ENCODE measurements at places on chromosomes 5 and 9.

GRCh38 chr5:160171666-160172065 is 52.4 kb upstream of the PWWP2A start:
- no peak for DNase-seq

DNA sequence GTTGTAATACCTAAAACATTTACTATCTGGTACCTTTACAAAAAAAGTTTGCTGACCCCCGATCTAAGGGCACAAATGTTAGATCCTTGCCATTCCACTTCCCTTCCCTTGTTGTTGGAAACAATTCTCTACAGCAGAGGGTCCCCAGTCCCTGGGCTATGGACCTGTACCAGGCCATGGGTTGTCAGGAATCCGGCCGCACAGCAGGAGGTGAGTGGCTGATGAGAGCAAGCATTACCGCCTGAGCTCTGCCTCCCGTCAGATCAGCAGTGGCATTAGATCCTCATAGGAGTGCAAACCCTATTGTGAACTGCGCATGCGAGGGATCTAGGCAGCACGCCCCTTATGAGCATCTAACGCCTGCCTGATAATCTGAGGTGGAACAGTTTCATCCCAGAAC is 248.5 kb downstream of the AP3B1 start:
- DNase-seq = no peak

- DNase-seq = no peak
Observed at GRCh38 chr5:126965487-126965886, 64.9 kb downstream of the MARCHF3 start.

- DNase-seq = no peak
Observed at GRCh38 chr9:115127191-115127817, 9.3 kb upstream of the TNC start.

GRCh38 chr9:108258640-108259039 is 597.1 kb downstream of the ACTL7B start:
- DNase-seq = no peak

- no peak for DNase-seq
Observed at GRCh38 chr9:125621170-125621569, 85.8 kb downstream of the MAPKAP1 start.

GRCh38 chr5:181039471-181039870 is 595 bp upstream of the BTNL9 start:
- DNase-seq = no peak

- no peak for DNase-seq
Observed at GRCh38 chr5:446066-446882, 3.3 kb downstream of the EXOC3 start.

- peak; percentile 57 for DNase-seq
Observed at GRCh38 chr9:128552153-128552743, at the start of gene SPTAN1. SPTAN1 (plus strand) TSS chr9:128552587; CDS start chr9:128566741, 14,154 bp downstream.

DNA sequence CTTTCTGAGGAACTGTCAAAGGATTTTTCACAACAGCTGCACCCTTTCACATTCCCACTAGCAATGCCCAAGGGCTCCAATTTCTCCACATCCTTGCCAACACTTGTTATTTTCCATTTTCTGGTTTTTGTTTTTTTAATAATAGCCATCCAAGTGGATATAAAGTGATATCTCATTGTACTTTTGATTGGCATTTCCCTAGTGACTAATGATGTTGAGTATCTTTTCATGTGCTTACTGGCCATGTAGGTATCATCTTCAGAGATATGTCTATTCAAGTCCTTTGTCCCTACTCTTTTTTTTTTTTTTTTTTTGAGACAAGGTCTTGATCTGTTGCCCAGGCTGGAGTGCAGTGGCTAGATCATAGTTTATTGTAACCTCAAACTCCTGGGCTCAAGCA is 115.8 kb upstream of the HAND1 start:
- no peak for DNase-seq

GRCh38 chr5:151496041-151496484 is 48.7 kb downstream of the SLC36A1 start:
- DNase-seq = no peak

GRCh38 chr5:141876628-141877355 is 1.4 kb downstream of the PCDH1 start:
- DNase-seq = no peak

DNA sequence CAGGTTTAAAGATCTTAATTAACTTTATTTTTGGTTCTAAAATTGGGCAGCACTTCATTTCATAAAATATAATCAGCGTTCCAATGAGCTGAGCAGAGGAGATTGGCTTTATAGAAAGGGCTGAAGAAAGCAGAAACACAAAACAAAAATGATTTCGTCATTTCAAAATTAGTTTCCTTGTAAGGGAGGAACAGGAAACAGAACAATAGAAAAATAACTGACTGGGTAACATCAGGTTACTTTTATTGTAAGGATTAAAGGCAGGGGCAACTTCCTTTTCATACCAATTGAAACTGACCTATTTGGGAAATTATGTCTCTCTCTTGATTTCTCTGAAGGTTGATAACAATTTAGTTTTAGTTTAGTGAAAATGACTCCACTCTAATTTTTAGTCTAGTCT is 157.1 kb downstream of the ATP10B start:
- no peak for DNase-seq

DNA sequence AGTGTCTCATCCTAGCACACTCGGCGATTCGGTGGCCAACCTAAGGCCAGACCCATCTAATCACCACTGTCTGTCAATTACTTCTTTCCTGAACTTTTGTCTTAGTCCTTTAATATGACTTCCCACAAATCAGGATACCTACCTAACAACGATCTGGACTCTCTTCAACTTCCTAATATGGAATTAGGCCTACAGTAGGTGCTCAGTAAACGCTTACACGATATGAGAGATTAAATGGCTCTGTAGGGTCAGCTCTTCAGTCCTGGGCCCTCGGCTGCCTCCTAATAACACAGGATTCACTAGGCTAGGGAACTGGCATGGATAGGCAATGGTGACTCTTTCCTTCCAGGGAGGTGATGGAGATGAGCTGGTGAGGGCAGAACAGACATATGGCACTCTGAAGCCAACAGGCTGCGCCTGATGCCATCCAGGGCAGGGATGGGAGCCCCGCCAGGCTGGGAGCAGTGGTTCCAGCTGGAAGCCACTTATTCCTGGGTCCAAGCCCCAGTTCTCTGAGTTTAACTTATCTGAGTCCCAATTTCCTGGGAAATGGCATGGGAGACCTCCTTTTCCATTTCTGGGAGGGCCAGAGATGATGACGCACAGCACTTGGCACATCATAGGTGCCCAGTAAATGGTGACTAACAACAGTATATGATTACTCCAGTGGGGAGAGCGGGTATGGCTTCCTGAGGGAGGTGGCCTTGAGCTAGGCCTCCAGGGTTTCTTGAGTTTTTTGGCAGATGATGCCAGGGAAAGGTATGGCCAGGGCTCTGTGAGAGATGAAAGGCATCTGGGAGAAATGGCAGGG is 7.3 kb downstream of the PDGFRB start:
- DNase-seq = peak; percentile 52

- DNase-seq = no peak
Observed at GRCh38 chr5:125409861-125410536, 663.6 kb upstream of the ZNF608 start.

- DNase-seq = no peak
Observed at GRCh38 chr9:27645161-27645840, 72.0 kb upstream of the C9orf72 start.

GRCh38 chr5:2415678-2416077 is 335.8 kb downstream of the IRX2 start:
- DNase-seq = no peak

- no peak for DNase-seq
Observed at GRCh38 chr9:95104980-95105379, 212.5 kb downstream of the FANCC start.

- DNase-seq = no peak
Observed at GRCh38 chr9:97660340-97660739, 26.7 kb downstream of the NCBP1 start.

GRCh38 chr5:78907255-78907891 is 77.7 kb downstream of the ARSB start:
- DNase-seq = no peak

DNA sequence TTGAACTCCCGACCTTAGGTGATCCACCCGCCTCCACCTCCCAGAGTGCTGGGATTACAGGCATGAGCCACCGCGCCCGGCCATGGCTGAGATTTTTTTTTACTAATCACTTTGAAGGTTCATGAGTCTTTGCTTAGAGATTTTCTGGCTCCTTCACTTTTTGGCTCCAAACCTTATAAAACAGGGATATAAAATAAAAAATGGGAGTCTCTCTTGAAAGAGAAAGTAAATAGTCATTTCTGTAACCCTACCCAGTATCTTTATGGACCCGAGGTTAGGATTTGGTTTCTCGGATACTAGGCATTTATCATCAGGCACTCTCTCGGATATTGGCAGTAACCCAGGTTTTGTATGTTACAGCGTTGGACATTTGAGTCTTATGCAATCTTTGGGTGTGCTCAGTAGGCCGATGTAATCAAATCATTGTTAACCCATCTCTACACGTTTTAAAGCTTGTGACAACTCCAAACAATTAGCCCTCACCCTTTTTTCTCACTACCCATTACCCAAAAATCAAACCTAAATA is 25.3 kb downstream of the STXBP1 start:
- DNase-seq = no peak

DNA sequence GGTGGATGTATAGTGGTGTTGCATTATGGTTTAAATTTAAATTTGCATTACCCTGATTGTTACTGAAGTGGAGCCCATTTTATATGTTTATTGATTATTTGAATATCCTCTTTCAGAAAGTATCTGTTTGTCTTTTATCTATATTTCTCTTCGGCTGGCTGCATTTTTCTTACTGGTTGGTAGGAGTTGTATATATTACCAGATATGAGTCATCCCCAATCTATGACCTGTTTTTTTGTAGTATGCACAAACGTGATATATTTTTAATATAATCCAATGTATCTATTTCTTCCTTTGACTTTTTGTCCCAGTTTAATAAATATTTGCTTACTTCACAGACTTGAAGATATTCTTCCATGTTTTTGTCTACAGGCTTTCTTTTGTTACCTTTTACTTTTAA is 29.3 kb upstream of the CAMK4 start:
- DNase-seq = no peak

DNA sequence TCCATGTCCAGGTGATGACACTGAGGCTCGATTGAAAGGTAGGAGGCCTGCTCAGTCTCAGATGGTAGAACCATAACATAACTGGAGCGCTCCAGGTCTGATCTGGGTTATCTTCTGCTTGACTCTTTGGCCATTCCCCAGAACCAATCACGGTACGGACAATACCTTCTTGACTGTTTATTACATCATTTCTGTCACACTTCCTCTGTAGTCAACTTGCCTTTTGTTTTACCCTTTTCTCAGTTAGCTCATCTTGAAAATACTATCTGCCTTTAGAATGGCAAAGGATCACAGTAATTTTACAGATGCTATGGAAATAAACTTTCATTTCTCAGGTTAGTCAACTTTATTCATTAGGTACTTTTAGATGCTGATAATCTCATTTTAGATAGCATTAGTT is 22.4 kb downstream of the GLRA1 start:
- DNase-seq = no peak

DNA sequence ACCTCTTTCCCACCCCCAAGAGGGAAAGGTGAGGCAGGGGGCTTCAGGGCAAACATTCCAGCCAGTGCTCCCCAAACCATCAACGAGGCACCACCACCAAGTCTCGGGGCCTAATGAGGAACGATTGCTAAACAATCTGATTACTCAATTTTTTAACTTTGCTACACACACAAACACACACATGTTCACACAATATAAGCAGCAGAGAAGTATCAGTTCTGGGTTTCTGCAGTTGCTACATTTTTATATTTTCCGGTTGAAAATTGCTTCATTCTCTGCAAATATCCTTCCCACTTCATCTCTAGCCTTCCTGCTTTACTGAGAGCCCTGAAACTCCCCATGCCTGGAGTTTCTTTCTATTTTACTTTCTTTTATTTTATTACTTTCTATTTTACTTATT is 60.2 kb downstream of the FEM1C start:
- DNase-seq = no peak

DNA sequence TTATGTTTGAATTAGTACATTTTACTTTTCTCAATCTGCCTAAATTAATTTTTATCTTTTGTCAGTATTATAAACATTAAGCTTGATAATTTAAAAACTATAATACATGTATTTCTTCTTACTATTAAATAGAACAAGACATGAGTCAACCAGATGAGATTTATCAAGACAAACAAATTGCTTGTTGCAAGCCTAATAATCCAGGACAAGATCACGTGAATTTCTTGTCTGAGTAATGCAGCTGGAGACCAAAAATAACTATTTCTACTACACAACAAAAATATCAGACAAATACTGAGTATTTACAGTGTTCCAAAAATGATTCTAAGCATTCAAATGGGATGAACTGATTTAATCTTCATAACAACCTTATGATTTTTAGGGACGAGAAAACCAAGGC is 339.1 kb upstream of the PRR16 start:
- DNase-seq = no peak

GRCh38 chr9:78666818-78667414 is 370.0 kb downstream of the PSAT1 start:
- DNase-seq = no peak

- peak; percentile 42 for DNase-seq
Observed at GRCh38 chr5:62152394-62153087, 153.5 kb upstream of the KIF2A start.

- DNase-seq = no peak
Observed at GRCh38 chr5:97096846-97097245, 45.6 kb downstream of the LIX1 start.

GRCh38 chr5:2298781-2299180 is 416.1 kb upstream of the IRX4 start:
- no peak for DNase-seq

DNA sequence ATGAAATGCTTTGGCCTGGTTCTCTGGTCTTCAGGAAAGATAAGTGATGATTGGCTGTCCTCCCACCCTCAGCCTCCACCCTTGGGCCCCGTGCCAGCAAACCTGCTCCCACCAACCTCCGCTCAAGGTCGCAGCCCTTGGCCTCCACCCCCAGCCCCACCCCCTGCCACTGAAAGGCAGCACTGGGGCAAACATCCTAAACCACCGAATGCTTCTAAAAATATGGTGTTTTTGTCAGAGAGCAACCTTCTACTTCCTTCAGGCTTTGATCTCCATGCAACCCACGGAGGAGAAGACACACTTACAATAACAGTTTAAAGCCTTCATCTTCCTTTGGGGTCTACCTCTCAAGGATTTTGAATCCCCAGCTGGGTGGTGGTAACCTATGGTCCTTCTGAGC is 24.0 kb upstream of the TCF7 start:
- no peak for DNase-seq

GRCh38 chr5:103541114-103541513 is 21.5 kb downstream of the NUDT12 start:
- no peak for DNase-seq

- no peak for DNase-seq
Observed at GRCh38 chr9:113724202-113724601, 151.9 kb upstream of the ZNF618 start.

DNA sequence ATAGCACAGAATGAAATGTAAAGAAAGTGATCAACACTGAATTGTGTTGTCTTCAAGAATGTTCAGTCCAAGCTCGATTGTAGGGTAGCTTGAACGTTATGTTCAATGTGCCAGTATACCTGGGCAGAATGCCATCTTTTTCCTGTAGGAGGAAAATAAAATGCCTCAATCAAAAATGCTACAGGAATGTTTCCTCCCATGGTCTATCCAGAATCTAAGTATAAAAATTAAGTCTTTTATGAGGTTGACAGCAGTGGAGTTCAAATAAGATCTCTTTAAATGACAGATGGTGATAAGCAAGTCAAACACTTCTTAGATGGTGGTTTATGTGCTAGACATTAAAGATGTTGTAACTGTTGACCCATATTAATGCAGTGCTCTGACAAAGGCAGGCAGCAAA is 488.6 kb downstream of the CSNK1G3 start:
- DNase-seq = no peak

All from NCI-H1694 (cell line).